ENCODE measurements at places on chromosomes 13 and 19. TPM values are rescaled to one million over a fixed set of nuclear protein-coding genes. Genes with fewer than 3 reads are reported as not detected.

- no peak for DNase-seq
- no peaks in the 10 kb centered on the region for H3K36me3 ChIP-seq
- no peak overlapping the region for H3K27ac ChIP-seq
- H3K4me3 ChIP-seq, result no peak overlapping the region
Observed at GRCh38 chr19:31319465-31319864, 29.8 kb downstream of the TSHZ3 start.

- H3K4me3 ChIP-seq, result peak overlapping the region; percentile 29
- H3K4me1 ChIP-seq, result peaks cover 21% of the 10 kb centered on the region
- no peaks in the 10 kb centered on the region for H3K36me3 ChIP-seq
- DNase-seq, result no peak
- no peaks in the 10 kb centered on the region for H3K27me3 ChIP-seq
Observed at GRCh38 chr13:50511877-50512341, 331.6 kb downstream of the DLEU7 start.

- DNase-seq, result no peak
- H3K36me3 ChIP-seq, result no peaks in the 10 kb centered on the region
- H3K4me1 ChIP-seq, result no peaks in the 10 kb centered on the region
- H3K27me3 ChIP-seq, result no peaks in the 10 kb centered on the region
Observed at GRCh38 chr13:94335761-94336526, 143.5 kb downstream of the DCT start.

GRCh38 chr19:54882758-54883157, 8.7 kb downstream of the FCAR start:
- H3K27me3 ChIP-seq, result no peaks in the 10 kb centered on the region
- no peak overlapping the region for H3K4me3 ChIP-seq
- H3K4me1 ChIP-seq, result peaks cover 23% of the 10 kb centered on the region

GRCh38 chr19:10004617-10005016, 5.7 kb downstream of the COL5A3 start:
- DNase-seq, result no peak
- H3K27ac ChIP-seq, result no peak overlapping the region
- no peaks in the 10 kb centered on the region for H3K36me3 ChIP-seq
- no peaks in the 10 kb centered on the region for H3K4me1 ChIP-seq
- peaks cover 86% of the 10 kb centered on the region for H3K27me3 ChIP-seq

DNA sequence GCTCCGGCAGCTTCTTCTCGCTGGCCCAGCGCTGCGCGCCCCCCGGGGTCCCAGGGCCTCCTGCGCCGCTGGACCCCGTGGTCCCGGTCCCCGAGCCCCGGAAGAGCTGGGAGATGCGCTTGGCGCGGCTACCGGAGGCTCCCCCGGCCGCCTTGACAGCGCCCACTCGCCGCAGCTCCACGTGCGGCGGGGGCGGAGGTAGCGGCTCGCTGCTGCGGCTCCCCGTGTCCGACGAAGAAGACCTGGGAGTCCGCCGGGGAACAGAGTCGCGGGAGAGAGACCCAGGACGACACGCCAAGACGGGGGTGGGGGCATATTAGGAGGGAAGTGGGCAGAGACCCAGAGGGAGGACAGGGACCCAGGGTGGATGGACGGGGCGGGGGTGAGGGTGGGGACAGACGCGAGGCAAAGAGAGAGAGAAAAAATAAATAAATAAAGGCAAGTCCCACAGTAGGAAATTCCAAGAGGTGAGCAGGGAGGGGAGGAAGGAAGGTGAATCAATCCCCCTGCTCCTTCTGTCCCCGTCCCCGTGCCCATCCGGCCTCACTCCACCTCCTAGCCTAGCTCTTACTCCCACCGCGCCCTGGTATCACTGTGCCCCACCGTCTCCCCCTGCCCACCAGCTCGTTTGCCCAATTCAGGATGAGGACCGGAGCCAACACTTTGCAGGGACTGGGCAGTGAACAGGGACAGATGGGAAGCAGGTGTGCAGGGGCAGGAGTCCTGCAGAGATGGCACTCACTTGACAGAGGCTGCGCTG, 826 bp downstream of the RASIP1 start:
- H3K4me3 ChIP-seq, result peak overlapping the region; percentile 41
- peaks cover 26% of the 10 kb centered on the region for H3K27me3 ChIP-seq
- H3K27ac ChIP-seq, result peak overlapping the region; percentile 74
- H3K4me1 ChIP-seq, result peaks cover 4% of the 10 kb centered on the region

DNA sequence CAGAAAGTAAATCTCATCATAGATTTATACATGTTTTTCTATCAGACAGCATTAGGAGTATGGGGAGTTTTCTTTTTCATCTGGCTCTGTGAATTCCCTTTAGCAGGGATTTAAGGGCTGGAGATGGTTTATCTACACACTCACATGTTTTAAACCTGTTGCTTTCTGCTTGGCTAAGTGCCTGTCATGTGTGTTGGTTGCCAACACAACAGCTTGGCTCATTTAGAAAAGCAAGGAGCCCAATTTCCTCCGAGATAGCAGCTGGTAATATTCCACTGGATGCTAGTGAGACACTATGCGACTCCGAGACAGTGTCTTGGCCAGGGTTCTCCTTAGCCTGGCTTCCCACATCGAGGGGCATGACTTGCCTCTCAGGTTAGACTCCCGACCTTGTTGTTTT, 83.3 kb downstream of the KLF5 start:
- H3K27me3 ChIP-seq, result no peaks in the 10 kb centered on the region
- no peaks in the 10 kb centered on the region for H3K4me1 ChIP-seq
- peak overlapping the region; percentile 48 for H3K27ac ChIP-seq
- DNase-seq, result no peak

DNA sequence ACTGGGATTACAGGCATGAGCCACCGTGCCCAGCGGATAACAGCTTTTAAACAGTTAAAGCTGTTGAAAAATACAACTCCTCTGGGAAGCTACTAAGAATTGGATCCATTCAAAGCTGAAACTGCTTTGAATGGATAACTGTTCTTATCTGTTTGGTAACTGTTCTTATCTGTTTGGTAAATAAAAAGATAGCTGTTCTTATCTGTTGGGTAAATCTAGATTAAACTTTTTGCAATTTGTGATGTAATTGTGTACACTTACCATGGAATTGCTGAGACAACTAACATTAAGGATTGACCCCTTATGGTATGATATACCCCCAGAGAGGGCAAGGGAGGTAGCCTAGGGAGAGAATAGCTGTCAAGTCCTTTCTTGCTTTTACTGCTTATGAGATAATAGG, 27.9 kb upstream of the SPART start:
- no peaks in the 10 kb centered on the region for H3K27me3 ChIP-seq
- H3K4me1 ChIP-seq, result no peaks in the 10 kb centered on the region
- H3K27ac ChIP-seq, result no peak overlapping the region
- no peak for DNase-seq

GRCh38 chr19:44753932-44754749, 5.6 kb downstream of the BCL3 start:
- peaks cover 77% of the 10 kb centered on the region for H3K36me3 ChIP-seq
- H3K4me3 ChIP-seq, result peak overlapping the region; percentile 83
- H3K27me3 ChIP-seq, result no peaks in the 10 kb centered on the region
- H3K27ac ChIP-seq, result peak overlapping the region; percentile 94
- DNase-seq, result peak; percentile 99
- H3K4me1 ChIP-seq, result peaks cover 72% of the 10 kb centered on the region

DNA sequence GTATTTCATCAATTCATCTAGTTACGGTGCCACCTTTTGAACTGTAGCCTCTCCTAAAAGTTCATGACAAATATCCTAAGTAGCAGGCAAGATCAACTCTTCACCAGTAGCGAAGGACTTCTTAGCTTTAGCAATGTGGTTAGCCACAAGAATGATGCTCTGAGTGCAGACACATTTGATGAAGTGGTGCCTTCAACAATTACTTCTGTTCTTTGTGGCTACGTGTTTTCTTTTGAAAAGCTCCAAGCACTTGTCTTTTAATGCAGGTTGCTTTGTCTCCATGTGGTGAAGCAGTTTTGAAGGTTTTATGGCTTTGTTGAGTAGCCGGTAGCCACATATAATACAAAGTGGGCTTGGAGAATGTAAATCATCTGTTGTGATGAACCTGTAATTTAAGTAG, 194.7 kb downstream of the B3GLCT start:
- no peak overlapping the region for H3K27ac ChIP-seq
- no peaks in the 10 kb centered on the region for H3K27me3 ChIP-seq
- no peak for DNase-seq
- H3K4me3 ChIP-seq, result no peak overlapping the region
- H3K36me3 ChIP-seq, result no peaks in the 10 kb centered on the region

- no peaks in the 10 kb centered on the region for H3K27me3 ChIP-seq
- H3K36me3 ChIP-seq, result peaks cover 70% of the 10 kb centered on the region
- H3K27ac ChIP-seq, result peak overlapping the region; percentile 50
- H3K4me3 ChIP-seq, result no peak overlapping the region
- DNase-seq, result no peak
Observed at GRCh38 chr19:1107661-1108261, 4.0 kb downstream of the GPX4 start.

GRCh38 chr19:33287927-33288326, 14.4 kb downstream of the CEBPA start:
- no peak for DNase-seq
- no peak overlapping the region for H3K27ac ChIP-seq
- no peaks in the 10 kb centered on the region for H3K36me3 ChIP-seq
- H3K27me3 ChIP-seq, result peaks cover 7% of the 10 kb centered on the region
- no peak overlapping the region for H3K4me3 ChIP-seq

DNA sequence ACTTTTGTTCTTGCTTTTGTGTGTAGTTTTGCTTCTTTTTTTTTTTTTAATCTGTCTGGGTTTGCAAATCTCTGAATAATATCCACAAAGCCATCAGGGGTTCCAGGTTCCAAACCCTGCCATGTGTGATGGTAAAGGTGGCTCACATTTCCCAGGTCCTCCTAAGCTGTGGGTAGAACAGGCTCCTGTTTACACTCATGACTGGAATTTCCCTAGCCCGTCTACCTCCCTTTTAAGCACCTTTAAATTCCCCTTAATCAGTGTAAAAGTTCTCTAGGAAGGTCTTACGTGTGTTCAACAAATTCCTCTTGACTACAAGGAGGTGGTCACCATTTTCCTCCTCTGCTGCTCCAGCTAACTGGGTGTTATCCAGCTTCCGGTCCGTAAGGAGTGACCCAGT, 62.8 kb downstream of the EFNB2 start:
- no peak overlapping the region for H3K27ac ChIP-seq
- H3K36me3 ChIP-seq, result no peaks in the 10 kb centered on the region
- no peaks in the 10 kb centered on the region for H3K27me3 ChIP-seq
- H3K4me3 ChIP-seq, result no peak overlapping the region
- H3K4me1 ChIP-seq, result peaks cover 5% of the 10 kb centered on the region

GRCh38 chr19:55265723-55266386, 7.0 kb upstream of the PPP6R1 start:
- no peak overlapping the region for H3K27ac ChIP-seq
- H3K36me3 ChIP-seq, result no peaks in the 10 kb centered on the region
- H3K27me3 ChIP-seq, result no peaks in the 10 kb centered on the region
- H3K4me3 ChIP-seq, result no peak overlapping the region
- DNase-seq, result no peak

- H3K36me3 ChIP-seq, result peaks cover 43% of the 10 kb centered on the region
- H3K27me3 ChIP-seq, result no peaks in the 10 kb centered on the region
- H3K4me1 ChIP-seq, result peaks cover 30% of the 10 kb centered on the region
- DNase-seq, result peak; percentile 19
- no peak overlapping the region for H3K4me3 ChIP-seq
Observed at GRCh38 chr19:46374536-46375475, 27.9 kb downstream of the PPP5C start.

GRCh38 chr13:114021464-114022308, 47.8 kb upstream of the C13orf46 start:
- no peak overlapping the region for H3K4me3 ChIP-seq
- H3K27ac ChIP-seq, result no peak overlapping the region
- no peaks in the 10 kb centered on the region for H3K27me3 ChIP-seq
- no peaks in the 10 kb centered on the region for H3K36me3 ChIP-seq
- H3K4me1 ChIP-seq, result peaks cover 8% of the 10 kb centered on the region

Gene MBOAT7
- 102 TPM for total RNA-seq

Gene IQCN
- total RNA-seq, result 3.0 TPM

Gene DIRAS1
- total RNA-seq, result 0.71 TPM

Gene N4BP2L1
- 12.4 TPM for total RNA-seq

Gene BEST2
- total RNA-seq, result not detected

Measured in left lung (tissue), 14 donors.